ENCODE measurements at places on chromosomes 1 and 21.

DNA sequence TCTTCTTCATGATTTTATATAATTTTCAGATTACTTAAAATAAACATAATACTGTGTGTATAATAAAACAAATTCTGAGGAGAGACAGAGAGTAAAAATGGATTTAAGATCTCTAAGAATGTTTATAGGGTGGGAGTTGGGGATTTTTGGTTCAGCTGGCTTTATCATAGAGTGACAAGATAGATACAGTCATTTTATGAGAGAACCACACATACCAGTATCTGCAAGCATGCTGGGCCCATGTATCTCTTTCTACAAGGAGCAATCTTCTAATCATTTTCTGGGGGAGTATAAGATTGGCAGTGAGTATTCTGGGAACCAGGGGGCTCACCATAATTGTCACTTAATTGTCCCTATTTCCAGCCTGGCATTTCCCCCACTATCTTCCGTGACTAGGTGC, 64.3 kb upstream of the DUSP10 start:
- DNase-seq: no peak

- no peak for DNase-seq
Observed at GRCh38 chr1:21861602-21862429, 49.8 kb downstream of the LDLRAD2 start.

DNA sequence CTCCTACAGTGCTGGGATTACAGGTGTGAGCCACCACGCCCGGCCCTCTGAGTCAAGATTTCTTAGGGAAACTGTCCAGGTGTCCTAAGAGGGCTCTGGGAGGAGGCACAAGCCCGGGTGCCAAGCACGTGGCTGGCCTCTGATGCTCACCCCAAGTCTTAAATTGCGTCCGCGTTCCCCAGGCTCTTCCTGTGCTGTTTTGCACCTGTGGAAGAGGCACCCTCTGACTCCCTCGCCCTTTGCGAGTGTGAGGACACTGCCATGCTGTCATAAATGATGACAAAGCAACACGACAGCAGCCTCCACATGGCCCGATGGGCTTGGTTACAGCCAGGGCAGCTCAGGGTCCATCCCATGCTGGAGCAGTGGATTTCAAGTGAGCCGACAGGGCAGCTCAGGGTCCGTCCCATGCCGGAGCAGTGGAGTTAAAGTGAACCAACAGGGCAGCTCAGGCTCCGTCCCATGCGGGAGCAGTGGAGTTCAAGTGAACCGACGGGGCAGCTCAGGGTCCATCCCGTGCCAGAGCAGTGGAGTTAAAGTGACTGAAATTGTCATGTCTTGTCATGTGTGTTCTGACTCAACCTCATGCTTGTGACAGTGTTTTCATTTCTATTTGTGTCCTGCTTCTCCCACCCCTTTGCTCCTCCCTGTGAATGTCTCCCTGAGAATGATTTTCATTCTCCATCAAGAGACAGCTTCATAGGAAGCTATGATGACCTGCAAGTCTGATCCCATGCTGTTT, 33.9 kb downstream of the PCNT start:
- DNase-seq: no peak

GRCh38 chr1:25134307-25134706, 98.0 kb downstream of the SYF2 start:
- DNase-seq: no peak

DNA sequence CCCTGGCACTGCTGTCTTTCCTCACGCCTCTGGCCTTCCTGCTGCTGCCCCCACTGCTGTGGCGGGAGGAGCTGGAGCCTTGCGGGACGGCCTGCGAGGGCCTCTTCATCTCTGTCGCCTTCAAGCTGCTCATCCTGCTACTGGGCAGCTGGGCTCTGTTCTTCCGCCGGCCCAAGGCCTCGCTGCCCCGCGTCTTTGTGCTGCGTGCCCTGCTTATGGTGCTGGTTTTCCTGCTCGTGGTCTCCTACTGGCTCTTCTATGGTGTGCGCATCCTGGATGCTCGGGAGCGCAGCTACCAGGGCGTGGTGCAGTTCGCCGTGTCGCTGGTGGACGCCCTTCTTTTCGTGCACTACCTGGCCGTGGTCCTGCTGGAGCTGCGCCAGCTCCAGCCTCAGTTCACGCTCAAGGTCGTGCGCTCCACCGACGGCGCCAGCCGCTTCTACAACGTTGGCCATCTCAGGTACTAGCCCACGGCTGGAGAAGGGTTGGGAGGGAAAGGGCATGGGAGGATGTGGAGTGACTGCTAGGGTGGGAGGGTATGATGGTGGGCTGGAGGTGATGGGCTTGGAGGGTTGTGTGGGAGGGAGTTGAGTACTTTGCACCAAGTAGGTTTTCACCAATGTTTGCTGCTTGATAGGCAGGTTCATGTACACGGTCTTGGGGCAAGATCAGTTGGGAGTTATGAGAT, 18.9 kb downstream of the VANGL2 start:
- no peak for DNase-seq

DNA sequence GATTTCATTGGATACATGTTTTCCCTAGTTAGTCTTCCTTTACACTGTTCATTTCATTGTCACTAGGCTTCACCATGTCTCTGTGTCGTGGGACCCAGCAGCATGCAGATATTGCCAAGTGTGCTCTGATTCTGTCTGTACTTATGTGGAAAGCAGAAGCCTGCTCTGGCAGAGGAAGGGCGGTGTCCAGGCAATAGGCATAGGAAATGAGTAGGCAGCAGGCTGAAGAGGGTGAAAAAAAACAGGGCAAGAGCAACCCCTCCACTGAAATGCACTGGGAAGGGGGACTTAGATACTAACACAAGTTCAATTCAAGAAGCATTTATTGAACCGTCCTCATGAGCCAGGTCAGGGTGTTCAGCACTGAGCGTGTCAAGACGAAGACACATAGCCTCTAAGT, 85.2 kb upstream of the VAV3 start:
- DNase-seq: no peak
